ENCODE measurements at places on chromosomes 2 and 18.

DNA sequence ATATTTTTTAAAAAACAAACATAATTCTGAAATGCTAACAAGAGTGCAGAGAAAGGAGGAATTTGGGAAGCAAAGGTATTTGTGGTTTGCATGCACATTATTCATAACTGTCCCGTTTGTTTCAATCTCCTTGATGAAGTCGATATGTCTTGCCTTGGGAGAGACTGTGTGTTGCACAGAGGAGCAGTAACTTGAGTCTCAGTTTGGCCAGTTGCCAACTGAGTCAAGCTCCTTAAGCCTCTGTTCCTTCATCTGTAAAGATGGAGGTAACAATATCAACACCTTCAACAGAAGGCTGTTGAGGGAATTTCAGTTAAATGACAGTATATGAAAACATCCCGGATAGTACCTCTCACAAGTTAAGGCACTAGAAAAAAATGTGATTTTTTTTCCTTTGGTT lies 226.2 kb downstream of the ASXL3 start:
- DNase-seq, result no peak

DNA sequence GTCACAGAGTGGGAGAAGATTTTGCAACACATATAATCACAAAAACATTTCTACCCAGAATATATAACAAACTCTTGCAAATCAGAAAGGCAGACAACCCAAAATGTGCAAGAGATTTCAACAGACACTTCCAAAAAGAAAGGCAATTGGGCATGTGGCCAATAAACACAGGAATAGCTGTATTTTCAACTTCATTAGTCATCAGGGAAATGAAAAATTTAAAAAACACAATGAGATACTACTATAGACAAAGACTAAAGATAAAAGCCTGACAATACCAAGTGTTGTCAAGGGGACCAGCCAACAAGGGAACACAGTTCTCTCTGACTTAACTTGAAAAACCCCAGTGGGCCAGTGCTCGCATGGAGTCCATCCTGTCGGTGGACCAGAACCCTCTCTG lies 40.5 kb downstream of the MTHFD2 start:
- DNase-seq, result no peak

DNA sequence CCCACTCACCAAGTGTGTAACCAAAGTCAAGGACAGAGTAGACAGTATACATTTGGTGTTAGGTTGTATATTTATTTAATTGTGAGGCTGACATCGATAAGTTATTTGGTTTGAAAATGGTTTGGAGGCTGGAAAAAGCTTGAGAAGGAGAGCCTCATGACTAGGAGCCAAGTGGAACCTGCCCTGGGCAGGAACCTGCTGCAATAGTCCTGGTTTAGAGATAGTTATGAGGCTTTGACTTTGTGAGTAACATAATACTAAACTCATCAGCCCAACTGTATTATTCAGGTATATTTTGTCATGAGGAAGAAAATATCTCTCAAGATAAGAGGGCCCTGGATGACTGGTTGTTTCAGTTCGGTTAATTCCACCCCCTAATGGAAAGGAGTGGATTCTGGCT lies 234.3 kb upstream of the CYRIA start:
- DNase-seq, result no peak

- no peak for DNase-seq
Measured at GRCh38 chr2:126227250-126227649, 428.7 kb upstream of the GYPC start.

DNA sequence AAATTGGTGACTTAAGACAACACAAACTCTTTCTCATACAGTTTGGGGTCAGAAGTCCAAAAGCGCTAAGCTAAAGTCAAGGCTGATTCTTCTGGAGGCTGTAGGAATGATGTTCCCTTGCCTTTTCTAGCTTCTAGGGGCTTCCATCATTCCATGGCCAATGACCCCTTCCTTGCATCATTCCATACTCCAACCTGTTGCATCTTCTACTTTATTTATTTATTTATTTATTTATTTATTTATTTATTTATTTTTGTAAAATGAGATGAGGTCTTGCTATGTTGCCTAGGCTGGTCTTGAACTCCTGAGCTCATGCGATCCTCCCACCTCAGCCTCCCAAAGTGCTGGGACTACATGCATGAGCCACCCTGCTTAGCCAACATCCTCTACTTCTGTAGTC lies 44.7 kb upstream of the C1D start:
- no peak for DNase-seq

DNA sequence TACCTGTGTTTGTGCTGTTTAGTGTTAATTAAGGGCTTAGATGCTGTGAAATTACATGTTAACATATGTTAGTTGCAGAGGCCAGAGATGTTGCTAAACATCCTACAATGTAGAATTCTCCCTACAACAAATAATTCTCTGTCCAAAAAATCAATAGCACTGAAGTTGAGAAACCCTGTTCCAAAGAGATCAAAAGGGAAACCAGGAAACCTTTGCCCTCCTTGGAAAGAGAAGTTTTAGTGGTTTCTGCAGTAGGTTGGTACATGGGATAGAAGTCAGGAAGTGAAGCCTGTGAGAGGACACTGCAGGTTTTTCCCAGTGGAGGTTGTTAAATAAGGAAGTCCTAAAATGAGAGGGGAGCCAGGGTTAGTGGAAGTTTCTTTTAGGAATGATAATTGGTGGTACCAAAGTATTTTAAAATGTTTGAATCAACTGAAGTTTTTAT lies 6.3 kb upstream of the RMDN2 start:
- no peak for DNase-seq

DNA sequence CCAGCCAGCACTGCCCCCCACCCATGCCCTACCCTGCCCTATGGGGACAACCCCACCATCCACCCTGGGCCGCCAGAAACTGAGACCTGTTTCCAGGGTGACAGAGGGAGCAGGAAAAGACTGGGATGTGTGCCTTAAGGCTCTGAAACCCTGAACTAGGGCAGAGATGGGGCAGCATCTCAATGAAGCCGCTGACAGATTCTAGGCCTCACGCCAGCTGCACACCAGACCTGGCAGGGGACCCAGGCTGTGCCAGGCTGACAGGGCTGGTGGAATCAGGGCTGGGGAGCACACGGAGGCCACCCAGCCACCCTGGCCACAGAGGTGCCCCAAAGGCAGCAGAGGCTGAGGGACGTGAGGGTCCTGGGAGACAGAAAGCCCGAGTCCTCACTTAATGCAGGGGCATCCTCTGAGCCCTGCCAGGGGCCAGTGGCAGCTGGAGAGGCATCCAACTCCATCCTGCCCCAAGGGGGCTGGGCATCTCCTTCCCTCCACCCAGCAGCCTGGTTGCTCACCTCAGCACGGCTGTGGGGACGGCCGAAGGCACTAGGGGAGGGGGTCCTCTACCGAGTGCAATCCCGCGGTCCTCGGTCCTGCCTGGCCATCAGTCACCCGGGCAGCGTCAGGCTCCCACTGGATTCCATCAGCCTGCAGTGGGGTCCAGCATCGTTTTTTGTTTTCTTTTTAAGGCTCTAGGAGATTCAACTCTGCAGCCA lies 169.2 kb downstream of the ZFP36L2 start:
- DNase-seq, result no peak

- peak; percentile 34 for DNase-seq
Measured at GRCh38 chr2:23460228-23460627, 75.2 kb downstream of the KLHL29 start.

DNA sequence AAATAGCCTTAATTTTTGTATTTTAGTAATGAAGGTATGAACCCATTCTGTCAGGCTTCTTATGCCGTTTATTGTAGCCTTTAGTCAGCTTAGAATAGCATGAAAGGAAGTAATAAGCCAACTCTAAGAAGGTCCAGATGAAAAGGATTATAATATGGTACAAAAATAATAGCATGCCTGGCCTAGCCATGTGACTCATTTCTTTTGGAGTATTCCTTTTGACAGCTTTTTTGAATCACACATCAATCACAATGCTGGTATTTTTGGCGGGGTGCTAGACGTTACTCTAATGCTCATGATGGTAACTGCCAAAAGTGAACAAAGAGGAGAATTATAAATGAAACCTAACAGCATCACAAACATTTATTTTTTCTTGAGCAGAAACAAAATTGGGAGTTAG lies 19.9 kb downstream of the FMNL2 start:
- no peak for DNase-seq

DNA sequence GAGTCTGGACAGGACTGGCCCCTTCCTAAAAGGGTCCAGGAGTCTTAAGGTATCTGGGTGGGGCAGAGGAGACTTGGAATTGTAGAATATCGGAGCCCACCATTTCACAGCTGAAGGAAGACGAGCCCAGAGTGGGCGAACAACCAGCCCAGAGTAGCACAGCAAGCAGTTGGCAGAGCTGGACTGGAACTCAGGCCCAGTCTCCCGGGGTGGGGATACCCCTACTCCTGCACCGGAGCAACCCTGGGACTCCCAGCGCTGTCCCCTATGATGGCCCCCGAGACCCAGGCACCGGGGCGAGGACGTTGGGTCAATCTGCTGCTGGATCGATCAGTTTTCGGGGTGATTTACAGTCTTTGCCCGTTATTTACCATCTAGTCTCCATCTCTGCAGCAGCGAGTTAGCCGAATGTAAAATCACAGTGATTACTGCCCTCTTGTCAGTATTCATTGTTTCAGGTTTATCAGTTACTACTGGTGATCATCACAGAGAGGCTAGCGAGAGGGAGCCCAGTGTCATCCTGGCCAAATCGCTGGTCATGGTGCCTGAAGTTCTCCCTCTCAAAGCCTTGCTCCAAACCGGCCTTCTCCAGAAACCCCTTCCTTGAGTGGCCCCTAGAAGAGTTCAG lies 75.3 kb downstream of the SMAD7 start:
- DNase-seq, result no peak

GRCh38 chr2:233841183-233841582 lies 13.2 kb downstream of the HJURP start:
- no peak for DNase-seq

GRCh38 chr2:179528576-179529069 lies 264.0 kb upstream of the SESTD1 start:
- DNase-seq, result no peak

- DNase-seq, result peak; percentile 70
Measured at GRCh38 chr2:111702119-111702803, 181.7 kb downstream of the ANAPC1 start.

GRCh38 chr18:29172756-29173067 lies 995.8 kb upstream of the CDH2 start:
- DNase-seq, result no peak

GRCh38 chr2:186820303-186820702 lies 28.7 kb downstream of the ZSWIM2 start:
- DNase-seq, result no peak

DNA sequence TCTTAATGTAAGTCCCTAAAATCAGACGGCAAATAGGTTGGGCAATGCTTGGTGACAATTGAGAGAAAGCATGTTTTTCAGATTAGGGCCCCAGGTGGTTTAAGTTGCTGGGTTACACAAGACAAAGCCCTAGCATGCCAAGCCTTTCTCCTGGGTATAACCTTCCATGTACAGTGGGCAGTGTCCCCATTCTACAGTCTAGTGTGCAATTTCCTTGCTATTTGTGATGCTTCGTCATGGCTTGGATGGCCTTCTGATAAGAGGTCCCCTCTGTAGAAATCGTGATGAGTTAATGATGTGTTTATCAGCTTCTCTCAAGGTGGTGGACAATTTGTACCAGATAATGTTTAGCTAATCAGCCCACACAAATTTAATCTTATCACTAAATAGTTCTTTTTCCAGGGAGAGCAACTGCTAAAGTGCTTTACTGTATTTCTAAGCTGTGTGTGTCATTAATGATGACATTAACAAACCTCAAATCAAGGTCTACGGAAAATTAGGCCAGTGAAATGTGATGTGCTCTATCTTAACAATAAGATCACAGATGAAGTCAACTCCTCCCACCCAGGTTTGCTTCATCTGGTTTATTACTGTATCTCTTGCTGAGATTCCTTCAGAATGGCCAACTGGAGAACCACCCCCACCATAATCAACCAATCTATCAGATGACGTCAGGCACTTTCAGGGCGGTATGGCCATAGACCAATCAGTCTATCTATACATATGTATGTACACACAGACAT lies 61.7 kb downstream of the PLB1 start:
- no peak for DNase-seq

- DNase-seq, result no peak
Measured at GRCh38 chr18:37654731-37655369, 89.3 kb upstream of the CELF4 start.

GRCh38 chr2:85936421-85937068 lies 47.8 kb upstream of the ST3GAL5 start:
- DNase-seq, result no peak

DNA sequence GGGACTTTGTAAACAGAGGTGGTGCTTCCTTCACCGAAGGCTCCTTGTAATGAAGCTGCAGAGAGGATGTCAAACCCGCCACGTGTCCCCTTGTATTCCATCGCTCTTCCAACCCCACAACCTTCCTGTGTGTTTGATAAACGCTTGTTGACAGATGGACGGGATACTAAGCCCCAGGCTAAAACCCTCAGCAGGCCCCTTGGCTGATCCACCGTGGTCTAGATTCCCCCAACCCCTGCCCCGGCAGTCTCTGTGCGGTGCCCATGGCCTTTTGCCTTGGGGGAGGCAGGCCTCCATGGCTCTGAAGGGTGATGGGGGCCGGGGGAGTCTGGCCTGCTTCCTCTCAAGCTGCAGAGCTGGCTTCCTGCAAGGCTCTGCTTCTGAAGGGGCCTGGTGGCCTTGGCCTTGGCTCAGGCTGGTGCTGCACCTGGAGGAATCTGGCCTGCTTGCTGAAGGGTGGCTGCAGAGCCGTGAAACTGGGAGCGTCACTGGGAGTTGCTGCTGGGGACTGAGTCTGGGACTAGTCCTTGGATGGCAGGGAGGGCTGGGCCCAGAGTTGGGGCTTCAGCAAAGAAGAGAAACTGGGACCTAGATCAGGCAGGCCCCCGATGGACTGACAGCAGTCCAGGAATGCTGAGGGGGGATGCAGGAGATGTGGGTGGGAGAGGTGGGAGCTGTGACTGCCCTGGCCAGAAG lies 9.6 kb upstream of the NTSR2 start:
- DNase-seq, result no peak

DNA sequence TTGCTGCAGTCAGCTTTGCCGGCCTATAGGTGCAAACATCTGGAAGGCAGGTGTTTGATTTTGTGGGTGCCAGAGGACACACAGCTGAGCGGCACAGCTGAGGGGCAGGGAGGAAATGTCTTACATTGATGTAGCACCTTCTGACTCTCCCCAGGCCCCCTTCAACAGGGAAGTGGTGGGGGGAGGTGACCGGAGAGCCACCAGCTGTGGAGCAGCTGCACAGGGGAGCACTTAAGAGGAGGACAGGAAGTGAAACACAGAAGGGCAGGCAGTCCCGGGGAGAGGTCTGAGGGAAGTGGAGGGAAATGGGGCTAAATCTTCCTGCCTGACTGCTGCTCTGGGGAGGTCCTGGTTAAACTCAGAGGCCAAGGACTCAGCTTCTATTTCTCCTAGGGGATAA lies 409.1 kb downstream of the TNS1 start:
- no peak for DNase-seq

- DNase-seq, result no peak
Measured at GRCh38 chr2:47485751-47486300, 82.9 kb downstream of the MSH2 start.

DNA sequence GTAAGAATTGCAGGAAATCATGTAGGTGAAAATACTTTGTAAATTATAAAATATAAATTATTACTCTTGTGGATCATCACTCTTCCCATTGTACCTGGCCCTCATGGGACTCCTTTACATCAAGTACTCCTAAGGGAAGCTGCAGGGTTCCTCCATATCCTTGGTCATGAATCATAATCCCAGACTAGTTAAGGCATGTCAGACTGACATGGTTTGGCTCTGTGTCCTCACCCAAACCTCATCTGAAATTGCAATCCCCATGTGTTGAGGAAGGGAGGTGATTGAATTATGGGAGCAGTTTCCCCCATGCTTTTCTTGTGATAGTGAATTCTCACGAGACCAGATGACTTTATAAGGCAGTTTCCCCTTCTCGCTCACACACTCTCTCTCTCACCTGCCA lies 77.1 kb downstream of the CMPK2 start:
- no peak for DNase-seq

GRCh38 chr2:42784204-42784880 lies 8.0 kb downstream of the HAAO start:
- no peak for DNase-seq

GRCh38 chr2:194745557-194746146 lies 911.4 kb upstream of the SLC39A10 start:
- DNase-seq, result no peak

Data from inflammatory macrophage (primary cell).